ENCODE measurements at places on chromosomes 16 and 17.

DNA sequence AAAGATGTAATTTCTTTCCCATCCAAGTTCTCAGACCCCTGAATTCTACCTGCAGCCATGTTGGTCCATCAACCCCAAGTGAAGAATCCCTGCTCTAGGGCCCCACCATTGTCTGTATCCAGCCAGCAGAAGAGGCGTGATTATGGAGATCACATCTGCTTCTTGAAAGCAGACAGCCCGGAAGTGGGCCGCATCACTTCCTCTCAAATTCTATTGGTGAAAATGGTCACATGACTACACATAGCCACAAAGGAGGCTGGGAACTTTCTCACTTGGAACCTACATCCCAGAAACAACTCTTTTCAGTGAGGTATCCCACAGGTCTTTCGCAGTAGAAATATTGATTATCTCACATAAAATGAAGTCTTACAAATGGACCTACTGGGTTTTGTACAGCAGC, 40.1 kb downstream of the IL4R start:
- DNase-seq = no peak

DNA sequence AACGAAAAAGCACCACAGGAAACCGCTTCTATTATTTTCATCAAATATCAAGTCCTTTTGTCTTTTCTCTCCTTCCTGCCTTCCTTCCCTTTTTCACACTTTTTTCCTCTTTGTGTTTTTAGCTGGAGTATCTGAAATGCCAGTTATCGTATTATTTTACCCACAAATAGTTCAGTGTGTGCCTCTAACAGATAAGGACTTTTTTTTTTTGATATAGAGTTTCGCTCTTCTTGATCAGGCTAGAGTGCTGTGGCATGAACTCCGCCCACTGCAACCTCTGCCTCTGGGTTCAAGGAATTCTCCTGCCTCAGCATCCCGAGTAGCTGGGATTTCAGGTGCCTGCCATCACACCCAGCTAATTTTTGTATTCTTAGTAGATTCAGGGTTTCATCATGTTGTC, 10.7 kb downstream of the DNAAF1 start:
- DNase-seq = no peak

GRCh38 chr16:15492091-15492740, 57.8 kb downstream of the BMERB1 start:
- no peak for DNase-seq

- DNase-seq = no peak
Observed at GRCh38 chr17:30405161-30405560, 26.4 kb downstream of the CPD start.

- DNase-seq = no peak
Observed at GRCh38 chr17:7208754-7209460, 10.7 kb downstream of the DLG4 start.

- DNase-seq = no peak
Observed at GRCh38 chr16:86510465-86511261, at the start of gene FOXF1. Gene FOXF1, plus strand, starts transcription at chr16:86510527. Its CDS starts 43 bp downstream, at chr16:86510570.

GRCh38 chr17:51707216-51707615, 446.9 kb downstream of the UTP18 start:
- DNase-seq = no peak

- DNase-seq = no peak
Observed at GRCh38 chr17:77358801-77359200, 218.0 kb downstream of the SEC14L1 start.

DNA sequence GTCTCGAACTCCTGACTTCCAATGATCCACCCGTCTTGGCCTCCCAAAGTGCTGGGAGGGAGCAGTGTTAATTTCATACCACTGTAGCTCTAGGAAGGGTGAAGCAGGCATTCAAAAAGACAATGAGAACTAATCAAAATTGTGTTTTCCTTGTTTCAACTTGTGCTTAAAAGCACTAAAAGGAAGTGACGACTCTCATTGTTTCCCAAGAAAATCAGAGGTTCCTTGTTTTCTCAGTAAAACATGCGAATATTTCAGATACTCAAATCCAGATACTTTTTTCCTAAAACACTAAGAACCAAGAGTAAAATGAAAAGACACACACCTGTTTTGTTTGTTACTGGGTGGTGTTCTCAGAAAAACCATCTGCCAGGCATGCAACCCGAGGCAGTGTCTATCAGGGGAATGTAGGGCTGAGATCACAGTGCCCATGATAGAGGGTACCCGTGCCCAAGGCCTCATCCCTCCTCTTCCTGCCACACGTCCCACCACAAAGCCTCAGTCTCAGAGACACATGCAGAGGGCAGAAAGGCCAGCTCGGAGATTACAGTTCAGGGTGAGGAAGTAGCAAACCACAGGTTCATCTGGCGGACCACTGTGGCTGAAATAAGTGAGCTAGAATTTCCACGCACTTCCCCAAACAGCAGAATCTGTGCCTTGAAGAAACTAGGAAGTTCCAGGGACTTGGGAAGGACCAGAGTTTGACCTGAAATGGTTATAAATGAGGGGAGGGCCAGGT, 33.7 kb downstream of the GINS3 start:
- no peak for DNase-seq

DNA sequence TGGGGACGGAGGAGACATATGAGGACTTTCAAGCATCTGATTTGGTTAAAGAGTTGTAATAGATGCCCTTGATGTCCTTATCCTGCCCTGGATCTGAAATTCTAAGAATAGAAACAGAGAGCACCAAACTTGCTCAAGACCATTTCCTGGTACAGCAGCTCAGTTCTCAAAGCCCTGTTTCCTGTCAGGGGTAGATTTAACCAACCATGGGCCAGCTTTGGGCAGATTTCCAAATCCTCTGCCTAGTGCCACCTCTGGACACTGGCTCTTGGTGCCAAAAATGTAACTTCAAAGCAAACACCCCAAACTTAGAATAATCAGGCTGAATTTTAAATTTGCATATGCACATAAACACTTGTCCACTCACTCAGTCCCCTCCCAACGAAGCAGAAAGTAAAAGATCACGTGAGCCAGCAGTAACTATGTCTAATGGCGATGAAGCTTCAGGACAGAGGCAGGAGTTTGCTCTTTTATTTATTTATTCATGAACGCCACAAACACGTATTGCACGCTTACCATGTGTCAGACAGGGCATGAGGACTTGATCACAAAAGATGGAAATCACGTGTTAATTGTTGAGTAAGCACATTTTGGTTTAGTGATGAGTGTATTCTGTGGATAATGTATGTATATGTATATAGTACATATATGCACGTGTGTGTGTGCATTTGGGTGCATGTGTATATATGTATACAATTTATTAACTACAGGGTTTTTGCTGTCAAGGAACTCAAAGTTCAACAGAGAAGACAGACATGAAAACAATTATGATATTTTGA, 23.1 kb upstream of the SDK2 start:
- DNase-seq = no peak

GRCh38 chr16:590188-590814, 435 bp downstream of the RAB40C start:
- DNase-seq = no peak

- no peak for DNase-seq
Observed at GRCh38 chr16:57823836-57824235, 21.5 kb upstream of the KIFC3 start.

- no peak for DNase-seq
Observed at GRCh38 chr16:65769776-65770438, 596.6 kb upstream of the CDH5 start.

GRCh38 chr17:64736804-64737492, 74.8 kb upstream of the SMURF2 start:
- no peak for DNase-seq

GRCh38 chr17:56595831-56596690, 2.6 kb downstream of the NOG start:
- DNase-seq = no peak

- DNase-seq = no peak
Observed at GRCh38 chr17:34578016-34578415, 1.4 kb upstream of the TMEM132E start.

GRCh38 chr17:4248504-4249277, 15.1 kb downstream of the ANKFY1 start:
- no peak for DNase-seq

DNA sequence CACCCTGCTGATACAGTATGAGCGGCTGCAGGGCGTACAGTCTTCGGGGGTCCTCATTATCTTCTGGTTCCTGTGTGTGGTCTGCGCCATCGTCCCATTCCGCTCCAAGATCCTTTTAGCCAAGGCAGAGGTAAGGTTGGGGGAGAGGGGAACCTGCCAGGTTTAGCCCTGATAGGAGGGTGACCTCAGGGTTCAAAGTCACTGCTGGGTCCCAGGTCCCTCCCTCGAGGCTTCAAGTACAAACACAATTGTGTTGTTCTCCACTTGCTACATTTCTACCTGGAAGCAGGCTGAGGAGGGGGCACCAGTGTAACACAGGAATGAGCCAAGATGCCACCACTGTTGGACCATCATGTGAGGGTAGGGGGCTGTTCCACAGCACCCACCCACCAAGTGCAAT, 22.4 kb downstream of the ABCC3 start:
- DNase-seq = no peak

- no peak for DNase-seq
Observed at GRCh38 chr16:67250045-67250327, 1.2 kb downstream of the SLC9A5 start.

GRCh38 chr17:35949401-35949800, 5.9 kb upstream of the LYZL6 start:
- no peak for DNase-seq

- no peak for DNase-seq
Observed at GRCh38 chr16:8717892-8718415, 43.5 kb downstream of the ABAT start.

- no peak for DNase-seq
Observed at GRCh38 chr17:68319410-68320162, 28.3 kb downstream of the ARSG start.

DNA sequence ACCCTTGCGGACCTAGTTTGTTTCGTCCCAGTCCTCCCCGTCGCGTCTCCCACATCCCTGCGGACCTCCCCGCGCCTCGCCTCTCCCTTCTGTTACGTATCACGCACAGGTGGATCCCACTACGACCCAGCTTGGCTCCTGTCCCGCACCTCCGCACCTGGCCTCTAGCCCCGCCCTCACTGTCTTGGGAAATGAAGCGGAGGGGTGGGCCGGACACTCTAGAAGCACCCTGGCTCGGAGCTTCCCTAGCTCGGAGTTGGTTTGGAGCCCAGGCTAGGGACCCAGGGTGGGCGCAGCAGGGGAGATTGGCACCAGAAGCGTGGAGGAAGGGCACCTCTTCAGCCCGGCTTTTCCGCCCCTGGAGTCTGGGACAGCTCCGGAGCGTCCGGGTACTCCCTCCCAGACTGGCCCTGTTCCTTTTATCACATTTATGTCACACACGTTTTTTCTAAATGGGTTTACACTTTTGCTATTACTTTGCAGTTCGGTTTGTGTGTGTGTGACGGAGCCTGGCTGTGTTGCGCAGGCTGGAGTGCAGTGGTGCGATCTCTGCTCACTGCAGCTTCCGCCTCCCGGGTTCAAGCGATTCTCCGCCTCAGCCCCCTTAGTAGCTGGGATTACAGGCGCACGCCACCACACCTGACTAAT, 1.4 kb upstream of the CEMP1 start:
- DNase-seq = peak; percentile 27

GRCh38 chr16:8589900-8590688, at the start of gene TMEM114:
Gene TMEM114, minus strand, starts transcription at chr16:8590511. Its CDS starts 673 bp downstream, at chr16:8589838.
- no peak for DNase-seq

DNA sequence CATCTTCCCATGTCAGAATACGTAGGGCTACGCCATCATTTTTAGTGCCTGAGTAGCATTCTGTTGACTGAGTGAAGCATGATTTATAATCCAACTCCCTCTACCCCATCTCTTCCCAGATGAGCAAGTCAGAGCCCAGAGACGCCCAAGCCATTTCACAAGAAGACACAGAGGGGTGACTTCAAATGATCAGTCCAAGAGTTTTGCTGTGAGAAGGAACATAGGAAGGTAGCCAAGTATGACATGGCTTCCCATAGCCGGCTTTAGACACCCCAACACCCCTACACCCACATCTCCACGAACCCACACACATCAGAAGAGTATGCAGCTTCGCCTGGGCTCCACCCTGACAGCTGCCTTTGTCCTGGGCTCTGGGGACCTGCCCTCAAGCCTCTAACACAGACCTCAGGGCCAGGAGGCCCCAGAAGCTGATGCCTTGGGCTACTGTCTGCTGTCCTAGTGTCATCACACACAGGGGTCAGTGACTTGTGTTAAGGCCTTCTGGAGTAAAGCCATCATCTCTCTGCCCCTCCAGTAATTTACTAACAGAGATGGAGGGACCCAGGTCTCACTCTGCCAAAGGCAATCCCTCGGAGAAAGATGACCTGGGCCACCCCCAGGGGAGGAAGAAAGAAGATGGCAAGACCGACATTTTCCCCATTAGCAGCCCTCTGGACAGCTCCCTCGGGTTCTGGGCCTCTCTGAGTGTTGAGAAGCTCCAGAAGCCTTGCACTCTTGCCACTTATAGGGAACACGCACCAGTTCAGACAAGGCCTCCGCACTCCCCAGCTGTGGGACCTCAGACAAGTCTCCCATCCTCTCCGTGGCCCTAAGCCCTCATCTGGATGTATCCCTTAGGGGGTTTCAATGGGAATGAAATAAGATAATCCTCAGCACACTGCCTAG, 38.7 kb upstream of the MRPS23 start:
- no peak for DNase-seq

DNA sequence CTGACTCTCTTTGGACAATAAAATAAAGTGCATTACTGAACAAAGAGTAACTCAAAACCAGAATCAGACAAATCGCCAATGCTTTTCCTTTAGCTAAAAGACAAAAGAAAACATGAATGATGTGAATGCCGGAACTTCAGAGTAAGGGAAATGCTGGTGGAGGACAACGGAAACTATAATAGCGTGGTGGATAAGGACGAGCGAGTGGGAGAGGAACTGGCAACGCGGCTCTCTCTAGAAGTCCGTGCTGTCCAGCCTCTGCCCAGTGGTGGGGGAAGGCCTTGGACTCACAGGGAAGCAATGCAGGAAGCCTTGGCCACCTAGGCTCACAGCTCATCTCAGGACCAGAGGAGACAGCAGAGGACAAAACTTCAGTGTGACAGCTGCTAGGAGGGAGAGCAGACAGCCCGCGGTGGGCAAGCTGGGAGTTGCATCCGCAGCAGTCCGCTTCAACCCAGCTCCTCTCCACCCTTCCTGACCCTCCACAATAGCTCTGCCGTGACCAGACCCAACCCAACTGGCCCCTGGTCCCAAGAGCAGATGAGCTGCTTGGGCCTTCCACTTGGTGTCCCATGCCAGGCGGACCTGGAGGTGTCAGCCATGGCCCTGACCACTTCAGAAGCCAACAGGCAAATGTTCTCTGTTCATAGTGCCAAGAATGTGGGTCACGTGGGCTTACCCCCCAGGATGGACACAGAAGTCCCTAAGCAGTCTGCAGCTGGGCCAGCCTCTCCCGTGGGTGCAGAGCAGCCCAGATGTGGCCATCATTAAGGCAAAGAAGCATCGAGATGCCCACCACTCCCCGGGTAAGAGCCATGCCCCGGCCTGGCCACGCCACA, 5.3 kb upstream of the FAAP100 start:
- DNase-seq = no peak
